ENCODE measurements at places on chromosomes 5 and 9.

GRCh38 chr5:36723912-36724311, 117.5 kb downstream of the SLC1A3 start:
- no peak for DNase-seq

GRCh38 chr9:116269250-116269649, 115.7 kb downstream of the PAPPA start:
- no peak for DNase-seq

GRCh38 chr5:10726913-10727517, 34.0 kb downstream of the DAP start:
- DNase-seq = no peak

GRCh38 chr9:747567-747966, 93.9 kb upstream of the DMRT1 start:
- DNase-seq = no peak

- no peak for DNase-seq
Measured at GRCh38 chr9:98347642-98348041, 92.2 kb upstream of the TBC1D2 start.

DNA sequence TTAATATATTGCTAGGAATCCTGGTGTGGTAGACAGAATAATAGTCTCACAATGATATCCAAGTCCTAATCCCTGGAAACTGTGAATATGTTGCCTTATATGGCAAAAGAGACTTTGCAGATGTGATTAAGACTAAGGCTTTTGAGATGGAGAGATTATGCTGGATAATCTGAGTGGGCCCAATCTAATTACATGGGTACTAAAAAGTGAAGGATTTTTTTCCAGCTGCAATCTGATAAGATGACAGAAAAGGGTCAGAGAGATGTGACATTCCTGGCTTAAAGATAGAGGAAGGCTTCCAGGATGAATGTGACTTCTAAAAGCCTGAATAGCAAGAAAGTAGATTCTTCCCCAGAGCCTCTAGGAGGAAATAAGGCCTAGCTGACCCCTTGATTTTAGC, 80.7 kb upstream of the MPDZ start:
- no peak for DNase-seq

DNA sequence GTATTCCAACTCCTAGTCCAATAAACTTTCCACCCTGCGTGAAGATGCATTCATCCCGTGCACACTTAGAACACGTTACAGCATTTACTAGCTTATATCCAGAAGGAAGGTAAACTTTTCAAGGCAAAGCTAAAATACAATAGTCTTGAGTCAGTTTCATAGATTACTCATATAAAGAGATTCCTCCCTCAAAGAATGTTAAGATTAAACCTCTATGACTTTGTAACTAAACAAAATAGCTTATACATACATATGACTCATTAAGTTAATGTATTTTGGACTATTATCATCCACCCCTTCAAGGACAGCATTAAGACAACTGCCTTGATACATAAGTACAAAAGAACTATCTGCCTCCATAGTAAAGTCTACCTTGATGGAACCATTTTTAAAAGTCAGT, 36.1 kb downstream of the TLE1 start:
- DNase-seq = no peak

GRCh38 chr5:52043543-52043942, 660.3 kb downstream of the ISL1 start:
- no peak for DNase-seq

- no peak for DNase-seq
Measured at GRCh38 chr9:69637817-69638200, 34.4 kb downstream of the APBA1 start.

DNA sequence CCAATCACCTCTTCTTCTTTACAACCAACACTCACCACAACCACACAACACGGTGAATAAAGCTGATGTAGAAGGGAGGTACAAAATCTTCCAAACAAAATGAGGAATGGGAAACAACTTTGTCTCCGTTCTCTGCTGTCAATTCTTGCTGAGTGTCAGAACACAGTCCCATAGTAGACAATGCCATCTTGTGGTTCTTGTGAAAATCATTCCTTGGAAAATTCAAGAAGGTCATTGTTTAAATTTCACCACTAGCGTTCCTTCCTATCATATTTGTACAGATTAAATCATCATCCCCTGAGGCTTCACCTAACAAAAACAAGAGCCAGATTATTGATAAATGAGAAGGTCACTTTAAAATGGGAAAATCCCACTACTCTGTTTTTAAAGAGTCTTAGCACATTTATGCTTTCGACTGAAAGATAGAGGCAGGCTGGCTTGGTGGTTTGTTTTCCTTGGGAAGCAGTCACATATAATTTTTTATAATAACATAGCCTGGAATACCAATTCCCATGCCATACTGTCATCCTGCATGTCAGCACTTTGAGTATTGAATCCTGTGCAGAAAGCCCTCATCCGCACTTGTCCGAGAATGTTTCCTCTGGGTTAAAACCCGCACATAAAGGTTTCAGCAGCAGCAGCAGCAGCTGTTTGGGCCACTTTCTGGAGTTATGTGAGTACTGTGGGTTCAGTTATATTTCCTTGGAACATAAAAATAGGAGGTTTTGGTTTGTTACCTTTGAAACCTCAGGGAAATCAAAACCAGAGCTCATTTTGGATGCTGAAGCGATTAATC, 395.0 kb upstream of the SMARCA2 start:
- no peak for DNase-seq

GRCh38 chr5:168467755-168468330, 18.4 kb upstream of the RARS1 start:
- no peak for DNase-seq

- DNase-seq = no peak
Measured at GRCh38 chr9:8237096-8237495, 437.5 kb upstream of the DMAC1 start.

- no peak for DNase-seq
Measured at GRCh38 chr9:137486141-137486490, 27.0 kb upstream of the NSMF start.

GRCh38 chr9:135033487-135033886, 54.0 kb upstream of the OLFM1 start:
- DNase-seq = no peak

- no peak for DNase-seq
Measured at GRCh38 chr9:116800885-116801284, 113.8 kb downstream of the TRIM32 start.

GRCh38 chr5:22779499-22779898, 73.6 kb downstream of the CDH12 start:
- DNase-seq = no peak

- no peak for DNase-seq
Measured at GRCh38 chr9:129851821-129852220, 16.6 kb downstream of the USP20 start.

DNA sequence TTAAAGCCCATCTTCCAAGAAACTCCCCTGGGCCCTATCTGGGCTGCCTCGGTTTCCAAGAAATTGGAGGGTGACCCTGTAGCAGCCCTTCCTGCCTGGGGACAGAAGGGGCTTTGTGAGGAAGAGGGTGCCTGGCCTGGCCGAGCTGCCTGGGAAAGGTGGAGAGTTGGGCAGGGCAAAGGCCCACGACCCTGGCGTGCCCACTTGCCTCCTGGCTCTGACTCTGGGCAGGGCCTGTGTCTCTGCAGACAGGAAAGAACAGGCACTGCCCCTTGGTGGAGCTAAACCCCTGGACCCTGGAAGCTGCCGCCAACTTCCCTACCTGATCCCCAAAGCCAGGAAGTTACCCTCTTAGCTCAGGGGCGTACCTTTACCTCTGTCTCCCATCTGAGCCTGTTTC, 149.3 kb downstream of the RGS3 start:
- no peak for DNase-seq

Data from stimulated activated CD4-positive, alpha-beta T cell treated with anti-CD3 and anti-CD28 coated beads, TNF-alpha, amount 100 ng/mL, for 4 hours (primary cell).